ENCODE measurements at places on chromosomes 5 and 9.

DNA sequence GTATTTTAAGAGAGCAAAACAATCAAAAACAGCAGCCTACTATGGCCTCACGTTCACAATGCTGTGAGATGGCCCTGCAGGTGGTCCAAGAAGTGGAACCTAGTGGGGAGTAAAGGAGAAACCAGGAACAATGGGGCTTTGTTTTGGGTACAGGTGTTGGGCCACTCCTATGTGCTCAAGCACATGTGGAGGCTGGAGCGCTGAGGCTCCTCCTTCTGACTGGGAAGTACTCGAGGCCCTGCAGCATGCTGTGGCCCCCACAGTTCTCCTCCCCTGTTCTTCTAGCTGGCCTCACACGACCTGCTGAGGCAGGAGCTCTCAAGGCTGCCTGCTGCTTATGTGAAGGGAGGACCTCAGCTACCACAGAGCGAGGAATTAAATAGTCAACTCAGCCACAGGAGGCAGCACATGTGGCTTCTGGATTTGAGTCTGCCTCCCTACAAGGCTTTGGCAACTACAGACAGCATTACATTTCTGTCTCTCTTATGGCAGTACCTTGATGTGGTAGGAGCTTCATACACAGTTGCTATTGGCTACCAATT, 482.3 kb downstream of the SPOCK1 start:
- DNase-seq = no peak

DNA sequence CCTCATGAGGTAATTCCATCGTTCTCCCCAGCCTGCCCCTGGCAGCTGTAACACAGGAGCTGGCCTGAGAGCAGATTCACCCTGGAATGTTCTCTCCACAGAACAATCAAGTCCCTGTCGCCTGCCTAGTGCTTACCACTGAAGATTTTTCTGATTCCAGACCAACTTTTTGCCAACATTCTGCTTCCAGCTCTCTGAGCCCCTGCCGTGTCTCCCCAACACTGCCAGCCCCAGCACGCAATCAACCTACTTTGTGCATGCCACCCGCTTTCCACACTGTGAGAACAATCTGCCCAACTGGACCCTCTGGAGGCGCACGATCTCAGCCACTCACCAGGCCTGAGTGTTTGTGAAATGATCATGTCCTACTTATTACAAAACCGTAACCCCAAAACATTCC, 62.6 kb downstream of the PSMB7 start:
- no peak for DNase-seq

GRCh38 chr5:65094279-65094678, 325.5 kb downstream of the CWC27 start:
- DNase-seq = no peak

- no peak for DNase-seq
Measured at GRCh38 chr9:79615038-79615437, 43.3 kb downstream of the TLE4 start.

GRCh38 chr9:106885451-106885850, 22.5 kb downstream of the ZNF462 start:
- DNase-seq = no peak

DNA sequence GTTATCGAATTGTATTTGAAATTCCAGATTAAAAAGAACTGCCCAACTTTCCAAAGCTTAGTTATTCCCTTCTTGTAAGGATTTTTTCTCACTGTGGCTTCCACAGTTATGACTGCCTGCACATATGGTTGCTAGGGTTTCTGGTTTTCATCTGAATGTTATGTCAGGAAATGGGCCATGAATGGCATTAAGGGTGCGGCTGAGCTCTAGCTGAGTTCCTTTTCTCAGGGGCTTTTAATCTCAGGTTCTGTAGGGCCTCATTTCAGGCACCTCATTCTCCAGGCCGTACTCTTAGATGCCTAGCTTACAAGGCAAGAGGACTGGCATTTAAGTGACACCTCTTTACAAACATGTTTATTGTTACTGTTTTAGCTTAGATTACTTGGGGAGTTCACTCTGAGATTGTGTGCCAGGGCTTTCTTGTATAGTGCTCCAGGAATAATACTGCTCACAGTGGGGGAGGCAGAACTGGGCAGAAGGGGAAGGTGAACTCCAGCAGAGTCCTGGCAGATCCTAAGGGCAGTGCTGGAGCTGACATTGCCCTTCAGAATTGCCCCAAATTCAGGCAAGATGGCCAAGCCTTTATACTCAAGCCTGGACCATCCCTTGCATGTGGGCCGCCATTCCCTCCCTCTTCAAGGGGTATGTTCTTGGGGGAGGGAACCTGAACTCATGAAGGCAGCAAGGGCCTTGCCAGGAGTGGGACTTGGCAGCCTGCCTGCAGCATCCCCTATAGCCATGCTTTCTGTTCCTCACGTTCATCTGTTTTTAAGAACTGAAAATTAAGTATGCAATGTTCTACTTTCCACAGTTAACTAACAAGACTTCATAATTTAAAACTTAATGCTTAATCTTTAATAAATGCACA, 111.5 kb downstream of the KDM4C start:
- DNase-seq = no peak

DNA sequence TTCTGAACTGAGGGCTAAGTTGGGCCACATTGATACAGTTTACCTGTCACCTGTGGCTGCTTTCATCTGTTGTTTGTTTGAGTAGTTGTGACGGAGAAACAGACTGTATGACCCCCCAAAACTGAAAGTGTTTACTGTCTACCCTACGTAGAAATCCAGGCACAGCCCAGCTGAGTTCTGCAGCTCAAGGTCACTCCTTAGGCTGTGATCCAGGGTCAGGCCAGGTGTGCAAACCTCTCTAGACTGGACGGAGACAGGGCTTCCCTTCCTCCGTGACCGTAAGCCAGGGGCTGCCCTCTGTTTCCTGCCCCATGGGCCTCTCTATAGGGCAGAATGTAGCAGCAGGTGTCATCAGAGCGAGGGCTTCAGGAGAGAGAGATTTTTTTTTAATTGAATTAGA, 207.9 kb upstream of the OTULINL start:
- no peak for DNase-seq

- no peak for DNase-seq
Measured at GRCh38 chr5:59732806-59733205, 160.7 kb downstream of the PDE4D start.

DNA sequence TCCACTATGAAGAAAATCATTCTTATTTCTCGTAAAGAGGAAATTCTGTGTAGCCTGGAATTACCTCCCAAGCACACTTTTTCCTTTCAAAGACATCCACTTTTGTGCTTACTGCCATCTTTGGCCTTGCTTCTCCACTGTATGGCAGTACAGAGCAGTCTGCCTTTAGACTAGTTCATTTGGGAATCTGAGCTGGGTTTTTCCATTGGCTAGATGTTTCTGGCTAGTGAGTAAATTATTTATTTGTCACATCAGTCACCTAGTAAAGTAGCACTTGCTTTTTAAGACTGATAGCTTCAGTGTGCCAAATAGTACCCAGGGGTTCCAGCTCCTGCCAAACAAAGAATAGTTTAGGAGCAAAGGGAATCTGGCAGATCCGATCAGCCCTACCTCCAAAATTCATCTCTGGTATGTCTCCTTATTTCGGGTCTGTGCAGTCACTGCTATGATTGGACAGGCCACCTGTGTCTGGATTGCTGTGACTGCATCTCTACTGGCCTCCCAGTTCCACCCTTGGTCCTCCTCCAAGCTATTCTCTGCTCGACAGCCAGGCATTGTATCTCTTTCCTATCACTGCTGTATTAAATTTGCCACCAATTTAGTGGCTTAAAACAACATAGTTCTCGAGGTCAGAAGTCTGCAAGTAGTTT, 97.6 kb downstream of the NUDT12 start:
- no peak for DNase-seq

DNA sequence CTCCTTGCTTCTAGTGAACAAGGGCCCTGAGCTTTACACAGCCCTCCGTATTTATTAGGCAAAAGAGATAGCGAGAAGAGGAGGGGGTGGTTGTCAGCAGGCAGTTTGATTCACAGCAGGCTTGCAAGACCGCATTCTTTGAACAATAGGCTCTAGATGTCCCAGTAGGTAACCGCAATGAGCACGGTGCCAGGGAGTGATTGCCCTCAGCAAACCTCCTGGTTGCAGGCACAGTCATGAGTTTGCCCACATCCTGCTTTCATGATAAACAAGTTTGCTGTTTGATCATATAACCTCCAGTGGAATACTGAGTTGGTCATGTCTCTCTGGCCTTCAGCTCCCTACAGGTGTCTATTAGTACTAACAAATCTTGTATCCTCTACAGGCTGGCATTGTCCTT, 66.1 kb downstream of the CACNA1B start:
- DNase-seq = no peak

- DNase-seq = no peak
Measured at GRCh38 chr5:86557920-86558319, 59.8 kb upstream of the COX7C start.

DNA sequence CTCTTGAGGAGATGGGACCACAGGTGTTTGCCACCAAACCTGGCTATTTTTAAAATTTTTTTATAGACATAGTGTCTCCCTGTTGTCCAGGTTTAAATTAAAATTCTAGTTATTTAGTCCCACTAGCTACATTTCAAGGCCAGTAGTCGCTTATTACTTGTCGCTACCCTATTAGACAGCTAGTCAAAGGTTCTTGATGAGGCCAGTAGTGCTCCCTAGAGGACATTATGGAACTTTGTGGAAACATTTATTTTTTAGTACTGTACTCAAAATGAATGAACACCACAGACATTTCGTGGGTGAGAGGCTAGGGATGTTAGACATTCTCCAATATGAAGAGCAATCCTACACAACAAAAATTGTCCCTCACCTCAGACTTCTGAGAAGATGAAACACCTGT, 14.4 kb upstream of the GRXCR2 start:
- DNase-seq = no peak

- DNase-seq = no peak
Measured at GRCh38 chr5:42749020-42749419, 7.6 kb upstream of the CCDC152 start.

GRCh38 chr5:134328619-134329018, 38.4 kb downstream of the CDKL3 start:
- DNase-seq = no peak

DNA sequence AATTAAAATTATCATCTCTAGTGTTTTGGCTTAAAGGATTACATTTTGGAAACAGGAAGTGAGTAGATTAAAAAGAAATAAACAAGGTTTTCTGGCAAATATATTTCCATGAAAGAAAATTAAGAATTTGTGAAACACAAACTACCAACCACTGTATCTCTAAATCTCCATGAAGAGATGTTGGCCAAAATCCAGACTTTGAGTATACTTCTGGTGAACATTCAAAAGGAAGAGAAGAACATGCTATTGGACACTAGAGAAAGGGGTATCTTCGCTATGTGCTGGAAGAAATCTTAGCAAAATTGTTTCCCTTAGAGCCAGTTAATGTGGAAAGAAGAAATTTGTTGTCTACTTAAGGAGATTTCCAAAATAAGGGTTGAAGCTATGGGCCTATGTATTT, 710.4 kb upstream of the CTNND2 start:
- DNase-seq = no peak

- no peak for DNase-seq
Measured at GRCh38 chr9:130845901-130846481, 10.9 kb downstream of the ABL1 start.

GRCh38 chr5:157747766-157748700, 4.5 kb downstream of the LSM11 start:
- no peak for DNase-seq

GRCh38 chr5:65141493-65141892, 340.2 kb downstream of the ADAMTS6 start:
- DNase-seq = peak; percentile 28

GRCh38 chr5:108167174-108167573, 214.7 kb downstream of the FBXL17 start:
- no peak for DNase-seq

DNA sequence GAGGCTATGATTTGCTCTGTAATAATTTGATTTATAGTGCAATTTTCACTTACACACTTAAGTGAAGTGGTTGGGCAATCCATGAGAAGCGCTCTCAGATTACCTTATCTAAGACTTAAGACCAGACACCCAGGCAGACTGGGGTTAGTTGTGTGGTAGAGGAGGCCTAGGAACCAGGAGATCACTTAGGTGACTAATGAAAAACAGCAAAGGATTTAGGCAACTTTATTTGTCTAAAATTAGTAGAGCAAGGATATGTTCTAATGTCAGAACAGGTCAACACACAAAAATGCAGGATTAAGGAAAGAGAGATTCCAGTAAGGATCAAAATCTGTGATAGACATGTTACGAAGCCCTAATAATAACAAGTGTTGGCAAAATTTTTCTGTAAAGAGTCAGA, 913.8 kb downstream of the TLE1 start:
- no peak for DNase-seq

DNA sequence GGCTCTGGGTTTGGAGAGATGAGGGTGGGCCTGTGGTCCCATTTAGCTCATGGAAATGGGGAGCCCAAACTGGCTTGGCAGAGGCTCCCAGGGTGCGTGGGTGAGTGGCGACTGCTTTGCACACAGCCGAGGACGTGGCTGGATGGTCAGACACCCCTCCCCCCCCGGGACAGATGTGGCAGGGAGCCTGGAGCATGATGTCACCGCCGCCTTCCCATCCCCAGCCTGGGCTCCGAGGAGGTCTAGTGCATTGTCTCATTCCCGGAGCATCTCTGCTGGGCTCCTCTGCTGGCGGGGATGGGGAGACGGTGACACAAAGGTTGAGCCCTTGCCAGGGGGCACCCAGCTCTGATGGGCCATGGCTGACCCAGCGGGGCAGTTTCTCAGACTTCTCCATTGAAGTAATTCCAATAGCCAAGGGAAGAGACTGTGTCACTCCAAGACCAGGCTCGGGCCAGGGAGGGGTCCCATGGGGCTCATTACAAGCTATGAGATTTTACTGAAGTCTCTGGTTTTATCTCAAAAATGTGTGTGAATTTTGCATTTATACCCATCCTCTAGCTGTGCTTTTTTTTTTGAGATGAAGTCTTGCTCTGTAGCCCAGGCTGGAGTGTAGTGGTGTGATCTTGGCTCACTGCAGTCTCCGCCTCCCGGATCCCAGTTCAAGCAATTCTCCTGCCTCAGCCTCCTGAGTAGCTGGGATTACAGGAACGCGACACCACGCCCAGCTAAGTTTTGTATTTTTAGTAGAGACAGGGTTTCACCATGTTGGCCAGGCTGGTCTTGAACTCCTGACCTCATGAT, 36.1 kb downstream of the HMCN2 start:
- no peak for DNase-seq

- DNase-seq = no peak
Measured at GRCh38 chr9:4831119-4831518, 38.4 kb downstream of the RCL1 start.

GRCh38 chr5:1765141-1765879, 34.3 kb downstream of the MRPL36 start:
- DNase-seq = no peak

DNA sequence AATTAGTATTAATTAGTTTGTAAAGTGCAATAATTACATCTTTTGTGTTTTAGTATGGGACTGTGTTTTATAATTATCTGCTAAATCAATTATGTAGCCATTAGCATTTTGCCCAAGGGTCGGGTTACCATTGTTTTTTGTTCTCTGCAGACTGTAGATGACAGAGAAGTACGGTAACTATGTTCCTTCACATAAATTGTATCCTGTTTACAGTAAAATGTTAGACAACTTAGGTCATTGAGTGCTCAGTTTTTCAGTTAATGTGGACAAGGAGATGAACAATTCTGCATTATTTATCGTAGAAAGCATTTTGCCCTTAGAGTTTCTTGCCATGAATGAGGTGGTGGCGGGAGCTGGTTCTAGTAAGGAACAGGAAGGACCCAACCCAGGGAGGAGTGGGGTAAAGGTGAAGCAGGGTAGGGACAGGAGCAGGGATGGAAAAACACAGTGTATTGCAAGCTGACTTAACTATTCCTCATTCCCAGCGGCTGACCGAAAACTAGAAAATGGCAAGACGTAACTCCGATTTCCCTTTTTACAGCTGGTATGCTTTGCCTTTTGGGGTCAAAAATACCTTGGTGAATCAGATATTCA, 243.7 kb upstream of the SLC24A2 start:
- no peak for DNase-seq

GRCh38 chr9:4640027-4640426, 22.1 kb upstream of the PLPP6 start:
- peak; percentile 37 for DNase-seq

All from NCI-H1436 (cell line).